Caco-2 (cell line): ENCODE measurements at places on chromosomes 11 and 22. TPM values are rescaled to one million over a fixed set of nuclear protein-coding genes. Genes with fewer than 3 reads are reported as not detected.

DNA sequence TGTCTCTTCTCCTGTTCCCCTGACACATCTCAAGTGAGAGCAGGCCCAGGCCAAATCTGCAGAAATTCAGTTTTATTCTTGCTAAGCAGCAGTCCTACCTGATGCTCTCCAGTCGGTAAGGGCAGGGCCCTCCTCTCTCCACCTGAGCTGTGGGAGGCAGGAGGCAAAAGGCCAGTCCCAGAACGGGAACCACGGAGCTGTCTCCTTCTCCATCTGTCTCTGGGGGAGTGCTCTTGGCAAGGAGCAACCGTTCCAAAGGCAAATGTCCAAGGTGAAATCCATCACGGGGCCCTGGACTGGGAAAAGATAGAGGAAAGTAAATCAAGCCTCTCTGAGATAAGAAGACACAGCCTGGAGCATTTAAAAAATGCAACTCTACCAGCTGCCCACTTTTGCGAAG lies 65.2 kb upstream of the CDON start:
- no peak overlapping the region for H3K27ac ChIP-seq
- no peak overlapping the region for H3K4me3 ChIP-seq
- no peaks in the 10 kb centered on the region for H3K36me3 ChIP-seq
- peaks cover 7% of the 10 kb centered on the region for H3K4me1 ChIP-seq

DNA sequence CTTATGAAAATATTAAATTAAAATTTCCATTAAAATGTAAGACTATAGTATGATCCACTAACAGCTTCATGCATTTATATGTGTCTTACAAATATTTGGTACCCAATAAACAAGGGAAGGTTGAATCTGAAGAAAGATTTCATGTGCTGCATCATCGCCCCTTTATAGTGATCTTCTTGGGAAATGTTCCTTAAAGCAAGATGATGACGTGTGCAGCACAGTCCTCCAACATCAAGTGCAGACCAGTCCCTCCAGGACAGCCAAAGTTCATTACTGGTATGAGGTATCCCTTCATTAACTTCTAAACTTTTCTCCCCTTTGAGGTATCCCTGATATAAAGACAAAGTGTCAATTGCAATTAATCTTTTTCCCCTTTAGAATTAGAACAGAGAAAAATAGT lies 567.0 kb downstream of the METTL15 start:
- no peaks in the 10 kb centered on the region for H3K36me3 ChIP-seq
- no peak for DNase-seq
- no peaks in the 10 kb centered on the region for H3K27me3 ChIP-seq
- no peaks in the 10 kb centered on the region for H3K4me1 ChIP-seq
- H3K27ac ChIP-seq, result no peak overlapping the region

DNA sequence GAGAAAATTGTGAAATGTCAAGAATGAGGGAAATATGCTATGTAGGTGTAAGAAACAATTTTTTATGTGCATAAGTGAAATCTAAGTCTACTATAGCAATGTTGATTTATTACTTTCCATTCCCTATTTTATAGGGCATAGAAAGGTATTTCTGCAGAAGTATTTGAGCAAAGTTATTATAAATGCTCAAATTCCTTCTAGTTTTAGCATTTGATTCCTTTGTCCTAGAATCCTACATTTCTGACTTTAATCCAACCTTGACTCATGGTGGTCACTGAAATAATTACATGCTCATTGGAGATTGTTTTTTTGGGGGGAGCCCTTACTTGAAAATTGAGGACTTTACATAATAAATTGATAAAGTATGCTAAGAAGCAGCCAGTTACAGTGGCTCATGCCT lies 716.6 kb upstream of the LUZP2 start:
- DNase-seq, result no peak
- H3K27ac ChIP-seq, result no peak overlapping the region
- H3K4me3 ChIP-seq, result no peak overlapping the region
- H3K4me1 ChIP-seq, result no peaks in the 10 kb centered on the region

DNA sequence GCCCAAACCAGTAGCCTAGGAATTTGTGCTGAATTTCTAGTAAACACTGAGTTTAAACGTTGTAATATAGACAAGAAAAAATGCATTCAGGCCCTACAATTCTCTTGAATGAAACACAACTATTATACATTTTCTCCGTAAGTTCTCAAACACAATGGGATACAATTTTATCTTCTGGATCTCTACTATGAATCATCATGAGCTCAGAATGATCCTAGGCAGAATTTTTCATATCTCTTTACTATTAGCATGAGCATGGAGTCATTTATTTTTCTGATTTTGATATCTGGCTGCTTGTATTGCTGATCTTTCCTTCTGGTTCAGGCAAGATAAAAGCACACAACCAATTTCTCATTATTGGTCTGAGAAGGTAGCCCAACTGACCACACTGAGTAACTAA lies 1123.4 kb upstream of the RAG2 start:
- H3K4me1 ChIP-seq, result no peaks in the 10 kb centered on the region
- no peaks in the 10 kb centered on the region for H3K27me3 ChIP-seq
- H3K4me3 ChIP-seq, result no peak overlapping the region
- H3K36me3 ChIP-seq, result no peaks in the 10 kb centered on the region
- no peak overlapping the region for H3K27ac ChIP-seq

DNA sequence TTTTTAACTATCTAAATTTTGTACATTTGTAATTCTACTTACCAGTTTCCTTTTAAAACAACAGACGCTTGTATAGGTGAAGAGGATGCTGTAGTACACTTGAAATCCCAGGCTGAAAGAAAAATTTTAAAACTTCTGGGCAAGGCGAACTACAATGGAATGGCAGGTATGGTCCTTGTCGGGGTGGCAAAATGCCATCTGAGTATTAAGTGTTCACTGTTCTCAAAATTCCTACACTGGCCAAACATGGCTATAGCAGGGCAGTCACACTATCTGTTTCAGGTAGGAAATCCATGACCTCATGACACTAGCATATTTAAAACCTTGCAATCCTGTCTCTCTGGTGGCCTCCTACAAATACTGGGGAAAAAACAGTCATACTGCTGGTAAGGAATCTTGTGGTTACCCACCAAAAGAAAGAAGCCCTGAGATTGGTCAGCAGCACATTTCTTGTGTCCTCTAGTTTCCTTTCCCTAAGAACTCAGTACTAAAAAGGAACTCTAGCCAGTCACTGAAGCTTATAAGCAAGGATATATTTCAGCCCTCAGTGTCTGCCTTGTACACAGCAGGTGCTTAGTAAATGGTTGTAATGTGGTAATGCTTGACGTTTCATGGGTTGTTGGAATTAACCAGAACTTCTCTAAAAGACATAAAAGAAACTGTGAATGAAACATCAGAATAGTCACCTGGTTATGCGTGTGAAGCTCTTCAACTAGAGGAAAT lies 5.2 kb upstream of the ZC3H12C start:
- no peaks in the 10 kb centered on the region for H3K36me3 ChIP-seq
- peaks cover 3% of the 10 kb centered on the region; the same call in 1 of the 2 replicates for H3K4me1 ChIP-seq
- H3K4me3 ChIP-seq, result no peak overlapping the region
- no peak for DNase-seq

DNA sequence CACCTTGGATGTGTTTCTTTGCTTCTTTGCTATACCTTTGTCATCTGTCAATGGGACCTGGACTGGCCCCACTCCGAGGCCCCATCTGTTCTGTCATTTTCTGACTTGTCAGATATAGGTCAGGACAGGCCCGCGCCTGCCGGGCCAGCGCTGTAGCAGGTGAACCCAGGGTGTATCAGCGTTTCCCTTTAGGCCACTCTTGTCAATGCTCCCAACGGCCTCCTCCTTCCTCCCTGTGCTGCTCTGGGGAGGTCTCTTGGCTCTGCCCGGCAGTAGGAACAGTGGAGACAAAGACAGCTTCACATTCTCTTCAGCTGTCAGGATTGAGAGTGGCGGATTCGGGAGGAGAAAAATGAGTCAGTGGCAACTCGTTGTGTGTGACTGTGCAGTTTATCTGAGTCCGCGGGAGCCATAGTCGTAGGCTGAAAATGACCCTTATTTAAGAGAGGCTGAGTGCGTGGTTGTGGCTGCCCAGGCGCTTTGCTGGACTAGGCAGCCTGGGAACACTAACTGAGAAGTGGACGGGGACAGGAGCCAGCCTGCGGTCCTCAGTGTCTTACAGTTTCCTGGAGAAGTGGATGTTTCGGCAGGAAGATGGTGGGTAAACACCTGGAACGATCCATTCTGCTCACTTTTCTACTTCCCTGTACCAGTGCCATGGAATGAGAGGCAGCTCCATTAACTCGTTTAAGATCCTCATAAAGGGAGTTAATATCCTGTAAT lies 102.3 kb downstream of the PRR5L start:
- peaks cover 2% of the 10 kb centered on the region for H3K4me1 ChIP-seq
- no peak for DNase-seq
- H3K36me3 ChIP-seq, result no peaks in the 10 kb centered on the region
- no peak overlapping the region for H3K4me3 ChIP-seq
- H3K27me3 ChIP-seq, result no peaks in the 10 kb centered on the region

The OR51B5 gene
- total RNA-seq, result not detected in 2 replicates
